ENCODE measurements at places on chromosomes 16 and 17.

- DNase-seq: no peak
Measured at GRCh38 chr17:7262935-7263800, 890 bp upstream of the CLDN7 start.

DNA sequence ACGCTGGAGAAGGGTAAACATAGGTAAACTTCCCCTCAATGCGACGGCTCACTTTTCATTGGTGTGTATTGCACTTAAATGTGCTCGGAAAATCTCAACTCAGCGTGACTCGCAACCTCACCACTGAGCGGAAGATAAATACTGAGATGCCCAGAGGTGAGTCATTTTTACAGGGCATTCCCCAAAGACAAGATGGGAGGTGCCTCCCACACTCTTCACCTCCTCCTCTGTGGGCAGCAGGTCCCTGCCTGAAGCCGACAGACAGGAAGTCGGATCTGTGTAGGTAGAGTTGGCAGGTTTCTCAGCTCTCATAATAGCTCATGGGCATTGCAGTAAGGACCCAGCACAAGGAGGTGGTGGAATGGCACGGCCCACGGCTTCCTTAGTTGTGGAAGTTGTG is 274.6 kb upstream of the HSBP1 start:
- DNase-seq: peak; percentile 36

DNA sequence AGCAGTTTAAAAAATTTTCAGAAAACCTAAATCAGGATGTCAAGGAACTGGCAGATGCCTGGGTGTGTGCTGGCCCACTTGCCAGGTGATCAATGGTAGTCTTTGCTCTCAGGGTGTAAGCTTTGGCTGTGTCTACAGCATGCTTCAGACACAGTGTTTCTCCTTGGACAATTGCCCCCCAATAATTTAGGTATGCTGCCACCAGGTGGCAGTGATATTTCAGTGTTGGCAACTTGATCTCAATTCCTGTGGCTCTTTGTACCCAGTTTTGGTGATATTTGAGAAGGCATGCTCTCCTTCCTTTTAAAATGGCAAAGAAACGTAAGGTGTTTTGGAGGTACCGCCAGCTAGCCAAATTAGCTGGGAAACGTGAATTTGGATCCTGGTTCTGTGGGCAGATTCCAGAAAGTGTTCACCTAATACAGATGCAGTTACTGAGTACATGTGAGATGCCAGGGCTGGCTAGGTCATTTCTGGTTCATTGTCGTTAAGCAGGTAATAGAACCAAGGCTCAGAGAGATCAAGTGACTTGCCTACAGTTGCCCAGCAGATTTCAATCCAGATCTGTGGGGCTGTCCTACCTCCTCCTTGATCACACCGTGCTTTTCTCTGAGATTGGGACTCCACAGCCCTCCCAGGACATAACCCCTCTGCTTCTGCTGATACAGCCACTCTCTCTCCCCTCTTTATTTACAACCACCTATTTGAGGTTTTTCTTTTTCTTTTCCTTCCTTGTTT is 155.6 kb upstream of the PLCG2 start:
- DNase-seq: peak; percentile 45

GRCh38 chr16:22857296-22858025 is 43.5 kb downstream of the HS3ST2 start:
- DNase-seq: no peak

DNA sequence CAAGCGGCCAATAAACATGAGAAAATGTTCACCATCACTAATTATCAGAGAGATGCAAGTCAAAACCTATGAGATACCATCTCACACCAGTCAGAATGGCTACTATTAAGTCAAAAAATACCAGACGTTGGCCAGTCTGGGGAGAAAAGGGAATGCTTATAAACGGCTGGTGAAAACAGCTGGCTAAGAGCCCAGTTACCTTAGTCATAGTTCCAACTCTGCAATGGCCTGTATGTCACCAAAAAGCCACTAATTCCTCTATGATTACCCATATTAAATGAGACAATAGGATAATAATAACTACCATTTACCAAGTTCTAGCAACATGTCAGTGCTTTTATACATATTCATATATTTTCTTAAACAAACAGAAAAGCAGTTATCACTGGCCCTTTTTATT is 42.9 kb upstream of the CDRT4 start:
- DNase-seq: peak; percentile 77

DNA sequence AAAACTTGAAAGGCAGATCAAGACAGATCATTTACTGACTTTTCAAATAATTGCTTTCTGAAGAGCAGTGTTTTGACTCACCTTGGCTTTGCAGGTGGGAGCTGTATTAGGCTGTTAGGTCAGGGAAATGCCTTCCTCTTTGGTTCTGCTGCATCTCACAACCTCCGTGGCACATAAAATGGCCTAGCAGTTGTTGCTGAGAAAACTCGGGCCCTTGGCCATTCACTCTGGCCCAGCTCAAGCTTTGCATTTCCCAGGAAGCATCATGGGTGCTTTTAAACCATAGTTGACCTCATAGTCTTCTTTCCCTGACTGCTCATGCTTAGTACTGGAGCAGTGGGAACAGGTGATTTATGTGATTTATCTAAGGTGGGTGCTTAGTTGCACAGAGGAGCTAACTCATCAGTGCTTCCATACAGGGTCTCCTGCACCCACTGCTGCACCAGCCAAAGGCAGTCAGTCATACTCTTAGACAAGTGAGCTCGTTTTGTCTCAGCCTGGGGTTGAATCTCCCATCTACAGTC is 83.6 kb downstream of the KSR1 start:
- no peak for DNase-seq

DNA sequence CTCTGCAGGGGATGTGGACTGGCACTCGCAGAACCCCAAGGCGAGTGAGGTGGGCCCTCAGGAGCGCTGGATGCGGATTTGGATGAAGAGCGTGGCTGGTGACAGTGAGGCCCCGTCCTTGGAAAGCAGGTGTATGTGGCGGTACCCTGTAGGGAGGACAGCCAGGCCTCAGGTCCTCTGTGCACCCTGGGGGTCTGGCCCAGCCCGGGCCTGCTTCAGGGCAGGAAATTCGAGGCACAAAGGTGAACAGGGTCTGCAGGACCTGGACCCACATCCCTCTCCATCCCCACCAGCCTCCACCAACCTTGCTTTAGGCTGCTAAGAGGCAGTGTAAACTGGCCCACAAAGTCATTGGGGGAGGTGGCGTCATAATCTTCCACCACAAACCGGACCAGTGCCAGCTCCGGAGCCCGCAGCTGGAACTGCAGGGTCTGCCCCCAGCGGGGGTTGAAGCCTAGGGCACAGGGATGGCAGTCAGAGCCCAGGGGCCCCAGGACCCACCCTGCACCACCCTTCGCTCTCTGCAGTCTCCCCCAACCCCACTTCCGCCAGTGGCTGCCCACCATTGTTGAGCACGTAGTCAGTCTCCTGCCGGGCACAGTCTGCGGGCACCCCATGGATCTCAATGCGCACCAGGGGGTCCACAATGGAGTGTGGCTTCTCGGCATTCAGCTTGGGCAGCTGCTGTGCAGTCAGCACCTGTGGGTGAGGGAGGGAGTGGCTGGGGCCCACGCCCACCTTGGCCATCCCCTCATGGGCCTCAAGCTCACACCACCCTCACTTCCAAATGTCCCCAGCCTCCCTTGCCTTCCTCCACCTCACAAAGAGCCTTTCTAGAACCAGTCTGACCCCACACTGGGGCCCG is 19.5 kb downstream of the PLCD3 start:
- no peak for DNase-seq

- peak; percentile 35 for DNase-seq
Measured at GRCh38 chr17:7538891-7539545, 9.8 kb upstream of the TNFSF12 start.

GRCh38 chr16:72878301-72879269 is 169.3 kb downstream of the ZFHX3 start:
- peak; percentile 90 for DNase-seq
